Sigmoid colon (tissue), 7 donors: ENCODE measurements at places on chromosomes 3 and 15.

GRCh38 chr3:75294124-75294523 lies 370.0 kb upstream of the FRG2C start:
- no peaks in the 10 kb centered on the region for H3K27me3 ChIP-seq
- H3K4me3 ChIP-seq: no peak overlapping the region
- DNase-seq: peak; percentile 72

- no peak overlapping the region for H3K4me3 ChIP-seq
- no peak for DNase-seq
- H3K27ac ChIP-seq: no peak overlapping the region
- no peaks in the 10 kb centered on the region for H3K4me1 ChIP-seq
- H3K36me3 ChIP-seq: no peaks in the 10 kb centered on the region
- H3K27me3 ChIP-seq: no peaks in the 10 kb centered on the region
Measured at GRCh38 chr3:58471025-58471887, 20.6 kb upstream of the KCTD6 start.

GRCh38 chr3:72999951-73000350 lies 3.3 kb downstream of the PPP4R2 start:
- H3K4me1 ChIP-seq: peaks cover 54% of the 10 kb centered on the region
- DNase-seq: no peak
- no peak overlapping the region for H3K4me3 ChIP-seq
- no peak overlapping the region for H3K27ac ChIP-seq
- H3K27me3 ChIP-seq: no peaks in the 10 kb centered on the region

GRCh38 chr3:153503873-153504272 lies 341.8 kb downstream of the RAP2B start:
- H3K36me3 ChIP-seq: no peaks in the 10 kb centered on the region
- no peaks in the 10 kb centered on the region for H3K27me3 ChIP-seq
- DNase-seq: no peak

DNA sequence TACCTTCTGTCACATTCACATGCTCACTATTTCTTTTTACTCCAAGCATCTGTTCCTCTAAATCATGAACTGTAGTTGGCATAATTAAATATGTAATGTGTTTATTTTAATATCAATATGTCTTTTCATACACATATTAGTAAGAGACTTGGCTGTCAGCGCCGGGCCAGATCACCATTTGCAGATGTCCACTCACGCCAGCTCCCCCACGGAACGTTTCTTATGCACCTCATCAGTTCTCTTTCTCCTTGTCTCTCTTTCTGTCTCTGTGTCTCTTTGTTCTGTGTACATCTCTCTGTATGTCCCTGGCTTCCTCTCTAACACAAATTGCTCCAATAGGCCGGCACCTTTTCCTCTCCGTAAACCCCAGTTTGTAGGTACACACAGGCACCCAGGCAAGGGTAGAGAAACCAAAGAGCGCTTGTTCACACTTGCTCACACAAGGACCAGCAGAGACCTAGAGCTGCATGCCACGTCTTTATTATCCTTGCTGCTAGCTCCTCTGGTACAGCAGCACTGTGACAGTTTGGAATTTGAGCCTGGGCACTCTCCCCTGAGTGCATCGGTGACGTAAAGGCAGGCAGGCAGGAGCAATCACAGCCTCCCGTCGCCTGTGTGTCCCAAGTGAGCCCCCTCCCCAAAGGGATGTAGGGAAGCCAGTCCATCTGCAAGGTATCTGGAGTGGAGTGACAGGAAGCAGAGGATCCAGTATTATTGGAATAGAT lies 40.4 kb downstream of the CACNA1D start:
- H3K36me3 ChIP-seq: no peaks in the 10 kb centered on the region
- no peak overlapping the region for H3K4me3 ChIP-seq
- no peaks in the 10 kb centered on the region for H3K4me1 ChIP-seq
- no peak overlapping the region for H3K27ac ChIP-seq
- no peaks in the 10 kb centered on the region for H3K27me3 ChIP-seq

DNA sequence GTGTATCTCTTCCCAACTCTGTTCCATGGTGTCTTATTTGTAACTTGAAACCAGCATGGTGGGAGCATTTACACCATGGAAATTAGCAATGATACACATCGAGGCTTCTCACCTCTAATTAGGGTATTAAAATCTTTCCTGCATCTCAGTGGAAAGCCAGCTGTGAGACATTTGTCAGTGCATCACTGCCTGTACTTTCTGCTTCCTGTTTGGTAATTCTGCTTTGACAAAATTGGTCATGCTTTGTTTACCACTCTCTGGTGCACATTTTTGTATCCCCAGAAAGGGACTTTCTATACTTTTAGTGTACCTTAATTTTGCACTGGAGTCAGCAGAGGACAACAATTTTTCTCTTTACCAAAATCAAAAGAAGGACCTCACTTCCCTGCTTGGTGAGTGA lies 402.1 kb downstream of the PDCD6IP start:
- H3K27ac ChIP-seq: no peak overlapping the region
- no peak overlapping the region for H3K4me3 ChIP-seq
- H3K27me3 ChIP-seq: no peaks in the 10 kb centered on the region
- DNase-seq: no peak
- no peaks in the 10 kb centered on the region for H3K36me3 ChIP-seq

- no peaks in the 10 kb centered on the region for H3K4me1 ChIP-seq
- DNase-seq: no peak
- H3K4me3 ChIP-seq: no peak overlapping the region
- no peaks in the 10 kb centered on the region for H3K27me3 ChIP-seq
- H3K36me3 ChIP-seq: no peaks in the 10 kb centered on the region
Measured at GRCh38 chr15:27214961-27215360, 244.0 kb downstream of the GABRG3 start.

DNA sequence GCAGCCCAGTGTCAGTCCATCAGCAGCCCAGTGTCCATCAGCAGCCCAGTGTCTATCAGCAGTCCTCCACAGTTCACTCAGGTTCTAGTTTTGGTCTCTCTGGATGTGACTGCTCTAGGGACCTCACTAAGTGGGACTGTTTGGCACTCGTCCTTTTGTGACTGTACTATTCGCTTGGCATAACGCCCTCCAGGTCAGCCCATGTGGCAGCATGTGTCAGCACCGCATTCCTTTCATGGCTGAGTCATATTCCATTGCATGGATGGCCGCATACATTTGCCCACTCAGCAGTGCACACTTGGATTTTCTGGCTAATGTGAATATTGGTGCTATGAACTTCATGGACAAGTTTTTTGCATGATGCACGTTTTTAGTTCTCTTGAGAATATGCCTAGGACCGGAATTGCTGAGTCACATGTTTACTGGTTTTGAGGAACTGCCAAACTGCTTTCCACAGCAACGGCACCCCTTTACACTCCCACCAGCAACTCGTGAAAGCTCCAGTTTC lies 16.4 kb downstream of the CHST13 start:
- no peak overlapping the region for H3K4me3 ChIP-seq
- DNase-seq: peak; percentile 52
- H3K36me3 ChIP-seq: no peaks in the 10 kb centered on the region

- H3K36me3 ChIP-seq: no peaks in the 10 kb centered on the region
- no peak for DNase-seq
- no peaks in the 10 kb centered on the region for H3K4me1 ChIP-seq
- peaks cover 17% of the 10 kb centered on the region for H3K27me3 ChIP-seq
- H3K27ac ChIP-seq: no peak overlapping the region
Measured at GRCh38 chr15:91304786-91305185, 204.7 kb downstream of the SV2B start.

- no peak overlapping the region for H3K4me3 ChIP-seq
- H3K27ac ChIP-seq: peak overlapping the region; percentile 55
- no peak for DNase-seq
- H3K27me3 ChIP-seq: no peaks in the 10 kb centered on the region
Measured at GRCh38 chr3:162217647-162218046, 721.0 kb downstream of the OTOL1 start.

DNA sequence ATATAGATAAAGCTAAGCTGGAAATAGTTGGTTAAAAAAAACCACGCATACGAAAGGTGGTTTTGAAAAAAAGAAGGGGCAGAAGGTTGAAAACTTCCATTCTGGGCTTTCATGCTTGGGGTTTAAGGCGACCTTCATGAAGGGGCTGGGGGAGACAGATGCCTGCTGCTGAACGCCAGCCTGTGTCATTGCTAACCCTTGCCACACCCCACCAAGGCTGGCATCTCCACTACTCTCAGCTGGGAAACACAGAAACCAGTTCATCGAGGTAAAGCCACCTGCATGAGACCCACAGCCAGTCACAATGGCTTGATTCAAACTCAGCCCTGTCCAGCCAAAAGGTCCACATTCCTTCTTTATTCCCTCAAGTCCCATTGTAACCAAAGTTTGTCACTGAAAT lies 78.7 kb downstream of the ADAMTS17 start:
- DNase-seq: no peak
- no peaks in the 10 kb centered on the region for H3K36me3 ChIP-seq
- H3K4me1 ChIP-seq: no peaks in the 10 kb centered on the region
- H3K27me3 ChIP-seq: no peaks in the 10 kb centered on the region
- no peak overlapping the region for H3K27ac ChIP-seq
- H3K4me3 ChIP-seq: no peak overlapping the region

- H3K27me3 ChIP-seq: no peaks in the 10 kb centered on the region
- H3K4me1 ChIP-seq: no peaks in the 10 kb centered on the region
- no peak overlapping the region for H3K4me3 ChIP-seq
- no peaks in the 10 kb centered on the region for H3K36me3 ChIP-seq
- no peak overlapping the region for H3K27ac ChIP-seq
Measured at GRCh38 chr3:162892921-162893793, 1396.5 kb downstream of the OTOL1 start.

DNA sequence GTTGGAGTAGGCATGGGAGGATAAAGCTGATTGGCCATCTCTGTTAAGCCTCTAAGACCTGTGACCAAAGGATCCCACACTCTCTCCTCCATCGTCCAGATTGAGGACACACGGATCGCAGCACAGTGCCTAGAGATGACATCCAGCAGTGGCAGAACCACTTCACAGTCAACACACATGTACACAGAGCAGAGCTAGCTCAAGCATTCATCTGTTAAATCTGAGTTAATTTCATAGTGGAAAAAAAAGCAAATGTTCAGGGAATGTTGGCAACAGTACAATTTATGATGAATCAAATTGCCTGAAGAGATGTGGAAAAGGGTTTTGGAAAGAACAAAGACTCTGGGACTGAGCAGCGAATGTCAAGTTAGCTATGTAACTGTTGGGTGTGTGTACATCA lies 108.1 kb upstream of the PLAAT1 start:
- H3K36me3 ChIP-seq: no peaks in the 10 kb centered on the region
- peaks cover 4% of the 10 kb centered on the region for H3K4me1 ChIP-seq
- DNase-seq: no peak
- H3K4me3 ChIP-seq: no peak overlapping the region

- no peaks in the 10 kb centered on the region for H3K4me1 ChIP-seq
- no peaks in the 10 kb centered on the region for H3K36me3 ChIP-seq
- H3K27ac ChIP-seq: no peak overlapping the region
- DNase-seq: no peak
- H3K4me3 ChIP-seq: no peak overlapping the region
- H3K27me3 ChIP-seq: no peaks in the 10 kb centered on the region
Measured at GRCh38 chr15:84082739-84083138, 152.8 kb upstream of the GOLGA6L4 start.

DNA sequence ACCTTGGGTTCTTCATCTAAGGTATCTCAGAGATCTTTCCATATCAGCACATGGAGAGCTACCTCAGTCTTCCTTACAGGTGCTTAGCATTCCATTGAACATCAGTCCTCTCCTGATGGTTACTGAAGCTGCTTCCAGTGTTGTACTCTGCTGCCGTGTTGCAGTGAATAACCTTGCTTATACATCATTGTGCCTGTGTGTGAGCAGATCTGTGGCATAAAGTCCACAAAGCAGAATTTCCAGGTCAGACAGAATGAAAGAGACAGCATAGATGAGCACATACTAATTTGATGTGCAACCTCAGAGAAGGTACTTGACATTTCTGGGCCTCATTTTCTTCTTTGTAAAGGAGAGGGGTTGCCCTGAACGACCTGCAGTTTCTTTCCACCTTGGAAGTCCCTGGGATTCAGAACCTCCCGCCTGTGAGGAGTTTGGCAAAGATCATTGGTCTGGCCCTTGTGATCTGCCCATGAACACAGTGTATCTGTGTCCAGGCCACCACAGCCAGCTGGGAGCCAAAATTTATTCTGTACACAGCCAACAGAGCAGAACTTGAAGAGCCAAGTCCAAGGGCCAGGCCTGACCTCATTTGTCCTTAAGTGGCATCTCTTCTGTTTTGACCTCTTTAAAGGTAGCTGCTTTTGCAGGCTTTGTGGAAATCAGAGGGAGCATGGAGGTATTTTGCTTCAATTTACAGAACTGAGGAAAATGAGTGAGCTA lies 57.2 kb upstream of the SLC7A14 start:
- H3K4me1 ChIP-seq: no peaks in the 10 kb centered on the region
- no peaks in the 10 kb centered on the region for H3K36me3 ChIP-seq
- no peaks in the 10 kb centered on the region for H3K27me3 ChIP-seq
- DNase-seq: no peak
- no peak overlapping the region for H3K4me3 ChIP-seq

DNA sequence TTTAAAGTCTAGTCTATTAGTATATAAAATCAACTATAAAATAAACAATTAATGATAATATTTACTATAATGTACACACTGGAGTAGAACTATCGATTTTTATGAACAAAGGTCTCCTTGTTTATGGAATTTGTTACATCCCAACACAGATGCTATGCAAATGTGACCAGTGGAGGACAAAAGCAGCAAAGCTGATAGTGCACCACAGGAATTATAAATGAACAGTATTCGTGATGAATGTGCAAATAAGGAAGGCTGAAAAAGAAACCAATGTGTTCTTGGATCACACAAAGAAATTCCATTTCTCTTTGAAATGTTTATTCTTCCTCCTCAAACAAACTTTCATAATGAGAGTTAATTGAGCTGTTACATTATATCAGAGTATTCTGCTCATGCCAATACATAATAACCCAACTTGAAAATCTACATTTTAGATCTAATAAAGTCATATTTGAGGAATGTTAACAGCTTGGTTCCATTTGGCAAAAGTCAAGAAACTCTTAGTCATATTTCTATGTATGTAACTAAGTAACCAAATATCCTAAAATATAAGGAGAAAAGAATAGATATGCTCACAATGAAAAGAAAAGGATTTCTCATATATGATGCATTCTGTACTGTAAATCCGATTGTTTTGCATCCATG lies 79.3 kb downstream of the NEK10 start:
- H3K36me3 ChIP-seq: no peaks in the 10 kb centered on the region
- H3K27ac ChIP-seq: no peak overlapping the region
- DNase-seq: no peak
- H3K4me1 ChIP-seq: peaks cover 20% of the 10 kb centered on the region
- no peak overlapping the region for H3K4me3 ChIP-seq
- no peaks in the 10 kb centered on the region for H3K27me3 ChIP-seq
